ENCODE measurements at places on chromosomes 7 and 10.

DNA sequence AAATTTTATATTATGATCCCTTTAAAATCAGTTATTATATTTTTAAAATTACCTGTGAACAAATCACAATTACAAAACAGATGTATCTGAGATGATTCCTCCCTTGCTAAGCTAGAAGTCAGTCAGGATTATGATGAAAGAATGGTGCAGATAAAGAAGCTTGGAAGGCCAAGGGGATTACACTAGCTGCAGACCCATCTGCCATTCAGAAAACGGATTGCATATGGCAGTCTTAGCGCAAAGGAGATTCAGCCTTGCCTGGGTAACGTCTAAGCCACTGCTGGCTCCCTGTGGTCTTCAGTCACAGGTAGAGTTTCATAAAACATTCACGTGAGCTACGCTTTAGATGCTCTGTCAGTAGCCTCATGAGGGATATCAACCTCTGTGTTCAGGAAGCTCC lies 222.2 kb downstream of the POU6F2 start:
- DNase-seq = no peak

DNA sequence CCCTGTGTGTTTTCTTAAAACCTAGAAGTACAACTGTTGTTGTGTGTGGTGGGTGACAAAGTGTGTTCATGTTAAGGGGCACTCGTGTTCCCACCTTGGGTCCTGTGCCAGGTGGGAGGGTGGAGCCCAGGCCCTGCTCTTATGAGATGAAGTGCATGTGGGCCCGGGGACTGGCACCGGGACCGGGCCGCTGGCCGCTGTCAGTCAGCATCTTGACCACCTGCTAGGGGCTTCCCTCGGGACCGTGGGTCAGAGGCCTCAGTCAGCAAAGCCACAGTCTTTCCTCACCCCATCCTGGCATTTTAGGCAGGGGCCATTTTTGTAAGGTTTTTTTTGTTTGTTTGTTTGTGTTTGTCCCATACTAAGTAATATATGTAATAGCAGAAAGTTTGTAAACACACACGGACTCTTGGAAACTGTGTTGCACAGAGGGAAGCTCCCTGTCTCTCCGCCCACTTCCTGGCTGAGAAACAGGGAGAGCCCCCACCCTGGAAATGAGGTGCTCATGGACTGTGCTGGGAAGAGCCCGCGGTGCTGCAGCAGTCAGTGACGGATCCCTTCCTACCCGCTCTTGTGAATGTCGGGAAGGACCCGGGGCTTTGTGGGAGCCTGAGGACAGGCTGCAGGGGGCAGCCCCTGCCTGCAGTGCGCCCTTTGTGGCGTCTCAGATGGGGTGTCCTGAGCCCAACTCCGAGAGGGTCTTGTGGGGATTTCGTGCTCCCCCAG lies 13.4 kb downstream of the AGAP3 start:
- DNase-seq = no peak

- no peak for DNase-seq
Measured at GRCh38 chr7:81446212-81446611, 323.6 kb downstream of the HGF start.

- DNase-seq = no peak
Measured at GRCh38 chr7:96837593-96837992, 127.9 kb upstream of the SEM1 start.

GRCh38 chr7:2955269-2955668 lies 88.4 kb downstream of the CARD11 start:
- no peak for DNase-seq

DNA sequence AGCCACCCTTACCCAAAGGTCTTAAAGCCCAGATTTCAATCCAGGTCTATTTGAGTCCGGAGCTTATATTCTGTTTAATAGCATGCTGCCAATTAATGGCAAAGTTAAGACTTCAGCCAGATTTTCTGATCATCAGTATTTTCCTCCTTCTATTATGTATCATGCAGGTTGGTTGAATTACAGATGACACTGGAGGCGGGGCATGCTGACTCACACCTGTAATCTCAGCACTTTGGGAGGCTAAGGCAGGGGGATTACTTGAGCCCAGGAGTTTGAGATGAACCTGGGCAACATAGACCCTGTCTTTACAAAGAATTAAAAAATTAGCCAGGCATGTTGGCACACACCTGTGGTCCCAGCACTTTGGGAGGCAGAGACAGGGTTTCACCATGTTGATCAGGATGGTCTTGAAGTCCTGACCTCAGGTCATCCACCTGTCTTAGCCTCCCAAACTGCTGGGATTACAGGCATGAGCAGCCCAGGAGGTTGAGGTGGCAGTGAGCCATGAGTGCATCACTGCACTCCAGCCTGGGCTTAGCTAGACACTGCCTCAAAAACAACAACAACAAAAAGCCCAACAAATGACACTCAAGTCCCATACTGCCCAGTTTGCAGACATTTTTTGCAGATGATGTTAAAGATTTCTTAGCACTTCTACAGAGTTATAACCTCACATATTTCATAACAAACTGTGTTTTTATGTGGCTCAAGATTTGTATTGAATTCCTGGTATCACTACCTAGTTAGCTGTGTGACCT lies 62.5 kb downstream of the MCU start:
- DNase-seq = no peak

DNA sequence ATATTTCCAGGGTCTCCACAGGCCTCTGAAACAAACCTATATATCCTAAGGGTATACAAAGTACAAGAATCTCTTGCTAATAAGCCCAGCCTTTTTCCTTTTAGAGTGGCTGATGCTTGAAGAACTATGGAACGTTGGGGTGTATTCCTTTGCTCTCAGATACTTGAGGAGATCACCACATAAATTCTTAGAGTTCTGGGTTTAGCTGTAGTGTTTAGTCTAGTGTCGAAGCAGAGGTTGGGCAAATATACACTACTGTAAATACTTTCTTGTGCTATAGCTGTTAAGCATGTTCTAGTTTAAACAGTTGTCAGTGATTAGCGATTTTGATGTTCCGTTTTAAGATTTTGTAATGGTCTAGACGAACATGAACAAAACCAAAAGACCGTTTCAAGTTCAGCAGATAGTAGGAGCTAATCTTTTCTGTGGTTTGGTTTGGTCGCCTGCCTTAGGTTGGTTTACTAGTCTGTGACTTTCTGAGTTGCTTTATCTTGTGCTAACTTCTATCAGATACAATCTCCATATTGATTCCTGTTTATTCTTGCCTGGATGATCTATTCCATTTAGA lies 229.6 kb downstream of the NSUN6 start:
- no peak for DNase-seq

DNA sequence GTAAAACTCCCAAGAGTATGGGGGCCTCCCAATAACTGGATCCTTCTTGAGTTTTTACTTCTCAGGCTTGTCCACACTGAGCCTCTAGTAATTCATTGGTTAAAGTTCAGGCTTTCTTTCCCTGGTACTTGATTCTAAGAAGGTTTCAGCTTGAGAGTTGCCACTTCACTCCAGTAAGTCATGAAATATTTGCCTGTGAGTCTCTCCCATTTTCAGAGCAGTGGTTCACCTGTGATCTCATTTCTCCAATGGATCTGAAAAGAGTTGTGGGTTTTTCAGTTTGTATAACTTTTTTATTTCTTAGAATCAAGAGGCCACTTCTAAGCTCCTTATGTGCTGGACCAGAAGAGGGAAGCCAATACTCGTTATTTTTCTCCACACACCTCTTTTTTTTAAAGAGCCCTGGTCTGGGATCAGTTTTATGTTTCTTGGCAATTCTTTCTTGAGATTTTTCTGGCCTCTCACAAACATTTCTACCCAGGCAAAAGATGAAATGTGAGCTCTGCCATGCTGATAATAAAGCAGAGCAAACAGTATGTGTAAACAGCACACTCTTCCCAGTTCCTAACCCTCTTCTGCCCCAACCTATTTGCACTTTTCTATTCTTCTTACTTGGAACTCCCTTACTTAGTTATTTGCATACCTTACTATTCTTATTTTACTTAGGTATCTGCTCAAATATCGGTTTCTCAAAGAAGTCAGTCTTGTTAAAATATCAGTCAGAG lies 983.4 kb downstream of the CCSER2 start:
- no peak for DNase-seq

- DNase-seq = peak; percentile 23
Measured at GRCh38 chr10:93199191-93199751, 125.6 kb downstream of the CYP26A1 start.

- DNase-seq = no peak
Measured at GRCh38 chr7:1521456-1521855, 9.0 kb upstream of the MAFK start.

- DNase-seq = no peak
Measured at GRCh38 chr7:148793590-148793989, 90.5 kb downstream of the EZH2 start.

DNA sequence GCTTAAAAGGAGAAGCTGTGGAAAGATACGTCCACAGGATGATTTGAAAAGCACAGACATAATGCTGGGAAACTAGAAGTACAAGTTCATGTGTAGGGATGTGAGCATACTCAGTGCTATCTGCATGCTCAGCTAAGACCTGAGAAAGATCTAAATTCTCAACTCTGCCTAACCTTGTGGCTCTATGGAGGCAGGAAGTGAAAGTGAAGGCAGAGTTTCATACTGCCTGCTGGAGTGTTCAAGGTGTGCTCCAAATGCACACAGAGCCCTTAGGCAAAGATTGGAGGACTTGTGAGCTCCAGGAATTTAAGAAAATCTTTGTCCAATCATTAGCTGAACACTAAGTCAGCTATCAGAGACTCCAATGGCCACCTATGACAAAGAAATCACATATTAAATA lies 190.9 kb downstream of the RNLS start:
- DNase-seq = no peak

DNA sequence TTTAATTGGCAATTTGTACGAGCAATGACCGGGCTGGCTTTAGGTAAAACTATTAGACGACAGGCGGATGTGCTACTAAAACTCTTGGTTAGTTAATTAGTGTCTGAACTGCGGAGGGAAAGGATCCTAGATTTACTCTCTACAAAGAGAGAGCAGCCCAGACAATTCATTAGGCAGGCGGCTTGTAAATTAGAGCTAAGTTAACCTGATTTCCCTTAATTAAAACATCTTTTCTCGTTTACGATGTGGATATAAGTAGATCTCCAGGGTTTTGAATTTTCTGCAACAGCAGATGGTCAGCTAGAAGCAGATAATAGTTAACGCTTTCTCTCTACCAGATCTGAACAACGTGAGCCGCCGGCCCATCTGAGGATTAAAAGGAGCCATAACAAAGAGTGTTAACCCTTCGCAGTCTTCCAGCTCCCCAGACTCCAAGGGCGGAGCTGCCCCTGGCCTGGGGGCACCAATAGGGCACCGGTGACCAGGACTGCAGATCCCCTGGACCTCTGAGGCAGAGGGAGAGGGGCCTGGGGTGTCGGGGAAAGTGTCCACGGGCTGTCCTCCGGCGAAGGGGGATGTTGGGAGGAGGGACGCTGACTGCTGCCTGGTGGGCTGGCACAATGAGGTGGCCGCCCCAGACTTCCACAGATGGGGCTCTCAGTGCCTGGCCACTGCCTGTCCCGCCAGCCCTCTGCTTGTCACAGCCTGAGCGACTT lies 6.3 kb upstream of the UNCX start:
- no peak for DNase-seq
